Suprapubic skin (tissue), 4 donors: ENCODE measurements at places on chromosomes 2 and 18.

GRCh38 chr2:54457323-54458023 lies 1.3 kb downstream of the SPTBN1 start:
- no peak for DNase-seq

- no peak for DNase-seq
These were observed 95.1 kb upstream of the WDSUB1 start for GRCh38 chr2:159381574-159381973.

GRCh38 chr2:162123806-162124758 lies 28.0 kb downstream of the GCG start:
- DNase-seq = no peak

DNA sequence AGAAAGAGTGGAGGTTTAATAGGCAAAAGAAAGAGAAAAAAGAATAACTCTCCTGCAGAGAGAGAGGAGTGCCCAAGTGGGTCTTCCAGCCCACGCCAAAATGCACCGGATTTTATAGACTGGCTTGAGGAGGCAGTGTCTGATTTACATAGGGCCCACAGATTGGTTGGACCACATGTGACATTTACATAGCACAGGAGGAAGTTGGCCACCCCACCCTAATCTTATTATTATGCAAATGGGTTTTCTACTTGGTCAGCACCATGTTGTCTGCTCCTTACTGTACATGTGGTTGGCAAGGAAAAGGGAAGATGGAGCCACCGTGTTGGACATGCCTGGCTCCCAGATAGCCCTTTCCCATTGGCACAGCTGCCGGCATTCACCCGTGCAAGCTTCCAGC lies 56.8 kb downstream of the SP110 start:
- no peak for DNase-seq
